ENCODE measurements at places on chromosomes 4 and X.
A peak's percentile ranks its signal among the peaks of the same experiment; 100 is the strongest.

DNA sequence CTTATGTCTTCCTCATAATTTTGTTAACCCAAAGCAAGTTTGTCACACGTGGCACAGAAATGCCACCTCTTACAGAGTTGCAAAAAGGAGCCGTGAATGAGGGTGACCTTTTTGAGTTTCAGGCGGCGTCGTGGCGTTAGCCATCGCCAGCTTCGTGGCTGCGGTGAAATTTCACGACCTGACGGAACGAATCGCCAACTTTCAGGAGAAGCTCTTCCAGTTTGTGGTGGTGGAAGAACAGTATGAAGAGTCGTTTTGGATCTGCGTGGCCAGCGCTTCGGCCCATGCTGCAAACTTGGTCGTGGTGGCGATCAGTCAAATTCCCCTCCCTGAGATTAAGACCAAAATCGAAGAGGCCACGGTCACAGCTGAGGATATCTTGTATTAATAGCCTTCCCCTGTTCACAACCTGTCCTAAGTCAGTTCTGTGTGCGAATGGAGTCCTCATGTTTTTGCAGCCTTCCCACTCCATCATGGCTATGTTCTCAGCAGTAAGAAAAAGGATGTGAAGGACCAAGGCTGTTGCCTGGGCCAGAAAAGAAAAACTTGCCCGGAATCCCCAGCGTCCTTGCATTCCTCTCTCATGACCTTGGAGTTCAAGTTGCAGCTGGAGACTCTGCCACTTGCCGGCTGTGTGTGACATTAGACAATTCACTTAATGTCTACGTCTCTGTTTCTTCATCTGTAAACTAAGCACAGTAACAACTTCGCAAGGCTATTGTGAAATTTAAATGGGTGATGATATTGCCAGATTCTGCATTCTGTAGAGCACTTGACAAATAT lies 11.9 kb downstream of the CLRN2 start:
- no peak for DNase-seq

DNA sequence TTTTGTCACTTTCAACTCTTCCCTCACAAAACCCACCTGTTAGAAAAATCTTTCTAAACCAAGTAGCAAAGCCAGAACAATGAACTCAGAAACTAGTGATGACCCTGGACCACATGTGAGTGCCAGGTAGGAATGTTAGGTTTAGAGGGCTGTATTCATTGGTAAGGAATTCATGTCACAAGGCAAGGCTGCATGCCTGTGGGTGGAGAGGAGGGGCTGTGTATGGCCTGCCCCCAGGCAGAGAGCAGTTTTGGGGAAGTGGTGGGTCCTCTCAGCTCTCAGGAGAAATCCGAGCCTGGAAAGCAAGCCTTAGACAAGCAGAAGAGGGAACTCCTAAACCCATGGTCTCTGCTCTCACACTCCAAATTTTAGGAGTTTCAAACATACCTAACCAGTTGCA lies 2.4 kb downstream of the RNF175 start:
- no peak for DNase-seq

GRCh38 chr4:41015016-41015675 lies 199.2 kb downstream of the APBB2 start:
- no peak for DNase-seq

DNA sequence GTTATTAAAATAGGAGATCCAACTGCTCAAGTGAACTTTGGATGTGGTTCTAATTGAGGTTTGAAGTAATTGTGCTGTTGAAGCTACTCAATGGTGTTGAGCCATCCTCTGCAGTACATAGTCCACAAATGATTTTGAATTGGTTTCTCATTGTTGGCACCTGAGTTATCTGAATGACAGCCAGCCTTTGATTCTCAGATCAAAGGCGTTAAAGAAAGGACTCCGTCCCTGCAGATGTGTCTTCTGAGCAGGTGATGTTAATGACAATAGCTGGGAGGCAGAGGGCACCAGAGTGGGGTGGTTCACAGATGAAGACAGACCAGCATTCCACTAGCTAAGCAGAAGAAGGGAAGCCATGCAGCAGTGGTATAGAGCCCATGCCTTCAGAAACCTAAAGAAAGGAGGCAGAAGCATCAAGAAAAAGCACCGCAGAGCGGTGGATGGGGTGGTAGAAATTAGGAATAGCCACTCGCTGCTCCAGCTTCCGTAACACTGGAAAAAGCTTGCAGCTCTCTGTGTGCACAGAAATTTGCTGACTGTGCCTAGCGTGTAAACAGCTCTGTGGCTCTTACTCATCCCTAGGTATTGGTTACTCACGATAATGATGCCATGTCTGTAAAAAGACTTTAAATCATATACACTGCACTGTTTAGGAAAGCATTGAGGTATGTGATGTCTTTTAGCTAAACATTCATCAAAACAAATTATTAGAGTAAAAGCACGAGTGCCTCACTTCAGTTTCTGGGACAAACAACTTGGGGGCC lies 79.2 kb upstream of the CLCN4 start:
- no peak for DNase-seq

- peak; percentile 83 for DNase-seq
These were observed 129.6 kb upstream of the MED14 start for GRCh38 chrX:40864972-40865371.

DNA sequence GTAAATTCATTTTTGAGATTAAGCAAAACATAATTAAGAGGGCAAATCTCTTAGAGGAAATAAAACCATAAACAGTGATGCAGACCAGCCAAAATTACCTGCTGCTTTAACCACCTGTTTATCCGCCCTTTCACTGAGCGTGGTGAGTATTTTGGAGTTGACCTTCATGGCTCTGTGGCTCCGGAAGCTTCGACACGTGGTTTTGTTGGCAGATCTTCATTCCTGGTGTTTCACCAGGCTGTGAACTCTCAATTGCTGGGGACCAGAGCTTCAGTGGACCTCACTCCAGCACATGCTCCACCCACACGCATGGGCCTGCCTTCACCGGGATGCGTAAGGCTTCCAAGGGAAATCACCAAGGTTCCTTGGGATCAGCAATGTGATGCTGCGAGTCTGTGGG lies 83.8 kb downstream of the FHDC1 start:
- DNase-seq: no peak

- no peak for DNase-seq
These were observed 13.6 kb upstream of the EPGN start for GRCh38 chr4:74294681-74295080.

DNA sequence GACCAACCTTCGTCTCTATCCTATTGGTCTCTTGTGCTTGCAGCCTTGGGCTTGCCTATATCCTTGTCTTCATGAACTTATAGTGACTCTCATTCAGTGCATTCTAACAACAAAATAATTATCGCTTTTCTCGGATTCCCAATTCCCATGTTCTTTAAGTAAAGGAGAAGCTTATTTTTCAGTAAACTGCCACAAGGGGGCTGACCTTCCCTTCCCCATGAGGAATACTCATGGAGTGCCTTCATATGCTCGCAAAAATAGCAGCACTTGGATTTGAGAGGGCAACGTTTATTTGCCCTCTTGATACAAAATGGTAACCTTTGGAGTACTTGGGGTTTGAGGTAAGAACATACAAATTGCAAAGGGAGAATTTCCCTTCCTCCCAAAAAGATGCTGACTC lies 183.2 kb upstream of the TENT5D start:
- peak; percentile 51 for DNase-seq

DNA sequence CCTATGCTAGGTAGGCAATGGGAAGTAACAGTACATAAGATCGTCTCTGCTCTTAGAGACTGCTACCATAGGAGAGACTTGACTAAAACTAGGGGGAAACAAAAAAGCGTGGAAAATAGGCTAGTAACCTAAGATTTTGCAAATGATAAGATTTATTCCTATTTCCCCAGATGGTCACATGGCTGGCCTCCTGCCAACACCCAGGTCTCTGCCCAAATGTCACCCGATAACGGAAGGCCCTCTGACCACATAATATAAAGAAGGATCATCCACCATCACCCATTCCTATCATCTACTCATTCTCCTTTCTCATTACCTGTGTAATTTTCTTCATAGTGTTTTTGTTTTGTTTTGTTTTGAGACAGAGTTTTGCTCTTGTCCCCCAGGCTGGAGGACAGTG lies 4.7 kb downstream of the LAMP2 start:
- no peak for DNase-seq

- DNase-seq: peak; percentile 54
These were observed 1.6 kb downstream of the GAB1 start for GRCh38 chr4:143338313-143338712.

GRCh38 chrX:78886550-78886949 lies 58.6 kb upstream of the P2RY10 start:
- DNase-seq: peak; percentile 17

DNA sequence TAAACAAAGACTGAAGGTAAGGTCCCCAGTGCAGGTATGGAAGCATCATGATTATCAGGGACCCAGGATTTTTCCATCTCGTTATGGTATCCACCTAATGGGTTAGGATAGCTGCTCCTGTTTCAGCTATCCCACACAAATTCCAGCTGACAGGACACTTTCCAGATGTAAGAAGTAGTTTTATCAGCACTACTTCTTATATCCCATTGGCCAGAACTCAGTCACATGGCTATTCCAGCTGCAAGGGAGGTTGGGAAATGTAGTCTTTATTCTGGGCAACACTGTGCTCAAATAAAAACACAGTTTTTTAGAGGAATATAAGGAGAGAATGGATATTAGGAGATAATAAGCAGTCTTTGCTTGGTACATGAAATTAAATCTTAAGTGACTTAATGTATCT lies 96.7 kb downstream of the SRPX start:
- no peak for DNase-seq

DNA sequence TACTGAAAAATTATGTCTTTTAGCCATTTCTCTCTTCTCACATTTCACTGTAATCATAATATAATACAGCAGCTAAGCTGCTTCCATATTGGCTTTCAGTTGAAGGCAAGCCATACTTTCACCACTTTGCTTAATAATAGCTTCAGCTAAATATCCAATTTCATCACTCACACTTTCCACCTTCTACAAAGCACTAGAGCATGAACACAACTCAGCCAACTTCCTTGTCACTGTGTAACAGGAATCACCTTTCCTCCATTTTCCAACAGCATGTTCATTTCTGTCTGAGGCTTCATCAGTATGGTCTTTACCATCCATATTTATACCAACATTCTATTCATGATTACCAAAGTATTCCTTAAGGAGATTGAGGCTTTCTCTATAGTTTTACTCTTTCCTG lies 219.8 kb upstream of the CTSO start:
- no peak for DNase-seq

- DNase-seq: no peak
These were observed 168.3 kb upstream of the PUDP start for GRCh38 chrX:7316280-7316679.

DNA sequence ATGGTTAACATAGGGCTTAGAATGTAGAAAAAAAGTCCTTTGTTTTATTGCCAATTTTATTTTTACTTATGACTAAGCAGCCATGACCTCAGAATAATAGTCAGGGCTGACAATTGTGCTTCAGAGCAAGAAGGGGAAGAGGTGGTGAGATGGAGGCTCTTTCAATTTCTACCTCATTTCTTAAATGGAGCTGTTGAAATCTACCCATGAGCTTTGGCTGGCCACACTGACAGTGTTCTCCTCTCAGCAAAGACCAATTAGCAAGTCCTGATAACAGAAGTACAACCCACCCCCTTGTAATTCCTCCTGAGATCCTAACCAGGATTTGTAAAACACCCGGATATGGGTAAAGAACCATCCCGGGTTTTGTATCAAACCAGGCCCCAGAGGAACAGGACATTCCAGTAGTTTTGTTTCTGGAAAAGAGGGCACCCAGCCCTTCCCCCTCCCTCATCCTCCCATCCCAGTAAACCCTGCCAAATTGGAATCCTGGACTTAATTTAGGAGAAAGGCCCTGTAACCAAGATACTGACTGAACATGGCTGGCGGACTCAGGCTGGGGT lies at the start of gene HEPH:
Gene HEPH, plus strand, starts transcription at position 399 of the 563 bp plus-strand sequence. CDS start 6,324 bp downstream, outside the sequence.
- no peak for DNase-seq

- no peak for DNase-seq
These were observed 164.6 kb downstream of the BANK1 start for GRCh38 chr4:101954975-101955678.

GRCh38 chr4:66501997-66502396 lies 831.7 kb upstream of the EPHA5 start:
- no peak for DNase-seq

DNA sequence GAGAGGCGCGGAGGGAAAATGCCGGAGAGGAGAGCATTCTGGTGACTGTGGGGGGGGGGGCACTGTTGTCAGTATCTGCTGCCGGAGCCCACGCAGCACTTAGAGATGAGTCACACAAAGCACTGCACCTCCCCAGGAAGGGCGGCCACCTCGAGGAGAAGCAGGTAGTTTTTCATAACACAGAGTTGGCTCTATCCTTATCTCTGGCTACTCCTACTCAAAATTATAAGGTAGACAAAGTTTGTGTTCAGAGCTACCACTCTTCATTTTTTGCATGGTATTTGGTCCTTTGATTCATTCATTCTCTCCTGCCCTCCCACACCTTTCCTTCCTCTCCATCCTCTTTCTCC lies 76.2 kb upstream of the SCOC start:
- DNase-seq: no peak

- DNase-seq: peak; percentile 41
These were observed 811 bp downstream of the TMEM187 start for GRCh38 chrX:153973127-153974002.

DNA sequence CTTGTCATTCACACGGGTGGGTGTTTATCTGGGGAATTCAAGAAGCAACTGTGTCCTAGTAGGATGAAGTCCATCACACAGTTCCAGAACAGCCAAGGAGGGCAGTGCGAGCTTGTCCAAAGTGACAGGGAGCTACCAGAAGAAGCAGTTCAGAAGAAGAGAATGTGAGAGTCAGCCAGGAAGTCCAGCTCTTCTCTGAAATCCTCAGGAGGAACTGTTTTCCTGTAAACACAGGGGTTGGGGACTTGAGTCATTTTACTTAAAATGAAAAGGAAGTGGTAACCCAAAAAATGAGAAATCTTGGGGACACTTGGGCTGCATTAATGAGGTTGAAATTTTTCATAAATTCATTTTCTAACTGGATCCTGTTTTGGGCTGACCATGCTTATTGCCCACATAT lies 8.2 kb upstream of the TLR10 start:
- DNase-seq: no peak

Measured in NCI-H82 (cell line).